Adrenal gland (tissue), 19 donors: ENCODE measurements at places on chromosomes 2 and 18. TPM values are rescaled to one million over a fixed set of nuclear protein-coding genes. Genes with fewer than 3 reads are reported as not detected.

The SRD5A2 gene
- not detected for total RNA-seq

The FEV gene
- 1.2 TPM for total RNA-seq

The KLHL30 gene
- total RNA-seq, result 4.3 TPM

The RNF152 gene
- 10.8 TPM for total RNA-seq
